Large intestine (tissue), 12 donors: ENCODE measurements at places on chromosomes 7 and 10. TPM values are rescaled to one million over a fixed set of nuclear protein-coding genes. Genes with fewer than 3 reads are reported as not detected.
A peak's percentile ranks its signal among the peaks of the same experiment; 100 is the strongest.

- no peak for DNase-seq
- H3K27ac ChIP-seq: no peak overlapping the region
- H3K4me1 ChIP-seq: no peaks in the 10 kb centered on the region
- H3K36me3 ChIP-seq: no peaks in the 10 kb centered on the region
These were observed 62.5 kb downstream of the ZNF37A start for GRCh38 chr10:38156416-38157269.

The MLXIPL gene
- 195 TPM for polyA plus RNA-seq

GRCh38 chr7:13933536-13933935, 55.9 kb downstream of the ETV1 start:
- no peak overlapping the region for H3K27ac ChIP-seq
- no peak for DNase-seq
- H3K4me3 ChIP-seq: no peak overlapping the region
- H3K27me3 ChIP-seq: no peaks in the 10 kb centered on the region
- H3K36me3 ChIP-seq: peaks cover 3% of the 10 kb centered on the region
- no peaks in the 10 kb centered on the region for H3K4me1 ChIP-seq

The CRHR2 gene
- 0.31 TPM for polyA plus RNA-seq

DNA sequence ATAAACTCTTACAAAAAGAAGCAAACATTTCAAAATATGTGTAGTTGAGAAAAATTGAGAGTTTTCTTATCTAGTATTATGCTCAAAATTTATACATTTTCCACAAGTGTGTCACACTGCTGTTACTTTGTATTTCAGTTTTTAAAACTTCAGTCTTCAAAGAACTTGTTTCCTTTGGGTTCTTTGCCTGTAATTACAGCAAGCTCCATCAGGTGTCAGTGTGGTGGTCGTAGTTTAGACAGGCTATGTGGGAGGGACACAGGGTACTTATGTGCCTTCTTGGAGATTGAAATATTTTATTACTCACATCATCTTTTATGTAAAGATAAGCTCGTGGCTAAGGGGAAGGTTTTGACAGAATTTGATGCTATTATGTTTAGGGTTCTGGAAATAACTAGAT, 360.5 kb downstream of the FGFR2 start:
- peaks cover 14% of the 10 kb centered on the region for H3K4me1 ChIP-seq
- no peaks in the 10 kb centered on the region for H3K27me3 ChIP-seq
- no peaks in the 10 kb centered on the region for H3K36me3 ChIP-seq
- DNase-seq: no peak

DNA sequence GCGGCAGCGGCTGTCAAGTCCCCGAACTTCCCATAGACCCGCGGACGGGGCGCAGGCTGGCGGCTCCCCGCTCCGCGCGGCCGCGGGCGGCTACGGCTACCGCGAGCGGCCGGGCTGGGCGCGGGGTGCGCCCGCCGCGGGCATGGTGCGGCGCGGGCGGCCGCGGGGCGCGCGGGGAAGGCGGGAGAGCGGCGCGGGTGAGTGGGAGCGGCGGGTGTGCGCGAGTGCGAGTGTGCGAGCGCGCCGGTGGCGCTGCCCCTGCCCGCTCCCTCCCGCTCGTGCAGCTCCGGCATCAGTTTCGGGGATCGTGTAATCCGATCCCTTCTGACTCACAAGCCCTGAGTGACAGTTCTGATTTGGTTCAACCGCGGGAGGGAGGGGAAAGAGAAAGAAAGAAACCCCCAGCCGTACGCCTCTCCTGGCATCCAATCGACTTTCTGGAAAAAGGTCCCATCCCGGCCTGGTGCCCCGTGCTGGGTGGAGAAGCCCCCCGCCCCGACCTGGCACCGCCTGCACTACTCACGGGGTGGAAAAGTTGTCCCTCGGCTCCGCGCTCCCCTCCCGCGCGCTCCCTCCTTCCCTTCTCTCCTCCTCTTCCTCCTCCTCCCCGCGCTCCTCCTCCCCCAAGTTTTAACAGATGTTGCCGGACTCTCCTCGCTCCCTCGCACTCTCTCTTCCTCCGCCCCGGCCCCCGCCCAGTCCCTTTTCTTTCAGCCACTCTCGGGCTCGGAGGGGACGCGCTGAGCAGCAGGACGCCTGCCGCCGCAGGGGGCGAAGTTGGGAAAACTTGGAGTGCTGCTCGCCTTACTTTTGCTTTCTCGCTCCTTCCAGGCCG, at the start of gene GLI3:
Gene GLI3, minus strand, starts transcription at position 234 of the 835 bp plus-strand sequence. CDS start 13,956 bp downstream, outside the sequence.
- peak within 1 kb of the TSS; percentile 51 for H3K4me3 ChIP-seq
- DNase-seq: peak; percentile 76
- H3K27me3 ChIP-seq: peaks cover 65% of the 10 kb centered on the region
- H3K36me3 ChIP-seq: no peaks in the 10 kb centered on the region

DNA sequence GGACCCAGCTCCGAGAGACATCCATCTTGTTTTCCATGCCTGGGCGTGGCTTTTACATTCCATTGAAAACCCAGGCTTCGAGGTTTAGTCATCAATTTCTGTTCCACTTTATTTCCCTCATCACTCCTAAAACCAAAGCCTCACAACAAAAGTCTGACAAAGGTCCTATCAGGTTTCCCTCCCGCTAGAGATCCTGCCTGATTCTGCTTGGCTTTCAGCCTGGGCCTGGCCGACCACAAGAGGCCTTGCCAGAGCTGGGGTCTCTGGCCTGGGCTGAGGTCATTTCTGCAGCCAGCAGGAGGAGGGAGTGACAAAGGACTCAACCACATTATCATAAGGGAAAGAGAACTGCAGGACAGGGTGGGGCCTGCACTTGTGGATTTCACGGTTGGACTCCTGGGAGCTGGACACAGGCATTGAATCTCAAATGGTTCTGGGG, 167.0 kb downstream of the FANK1 start:
- no peak overlapping the region for H3K27ac ChIP-seq
- H3K4me3 ChIP-seq: no peak overlapping the region
- no peak for DNase-seq
- no peaks in the 10 kb centered on the region for H3K36me3 ChIP-seq
- no peaks in the 10 kb centered on the region for H3K4me1 ChIP-seq

The TSPAN13 gene
- 189 TPM for polyA plus RNA-seq

The PDK4 gene
- polyA plus RNA-seq: 13.6 TPM

The FRAT1 gene
- 5.6 TPM for polyA plus RNA-seq

DNA sequence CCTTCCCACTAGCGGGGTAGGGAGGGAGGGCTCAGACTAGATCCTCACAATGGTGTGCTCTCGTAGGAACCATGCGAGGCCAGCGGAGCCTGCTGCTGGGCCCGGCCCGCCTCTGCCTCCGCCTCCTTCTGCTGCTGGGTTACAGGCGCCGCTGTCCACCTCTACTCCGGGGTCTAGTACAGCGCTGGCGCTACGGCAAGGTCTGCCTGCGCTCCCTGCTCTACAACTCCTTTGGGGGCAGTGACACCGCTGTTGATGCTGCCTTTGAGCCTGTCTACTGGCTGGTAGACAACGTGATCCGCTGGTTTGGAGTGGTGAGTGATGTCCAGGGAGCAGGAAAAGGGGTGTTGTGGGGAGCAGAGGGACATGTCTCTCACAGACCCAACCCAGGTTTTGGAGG, 5.6 kb downstream of the ZDHHC16 start:
- H3K4me3 ChIP-seq: no peak overlapping the region
- no peaks in the 10 kb centered on the region for H3K27me3 ChIP-seq
- H3K4me1 ChIP-seq: peaks cover 8% of the 10 kb centered on the region

- no peak overlapping the region for H3K4me3 ChIP-seq
- no peak for DNase-seq
- peaks cover 43% of the 10 kb centered on the region for H3K4me1 ChIP-seq
- H3K27me3 ChIP-seq: no peaks in the 10 kb centered on the region
- H3K27ac ChIP-seq: no peak overlapping the region
These were observed 13.4 kb downstream of the TNS3 start for GRCh38 chr7:47568547-47568946.

GRCh38 chr7:98066934-98067507, 39.6 kb upstream of the LMTK2 start:
- no peaks in the 10 kb centered on the region for H3K27me3 ChIP-seq
- peak overlapping the region; percentile 82 for H3K27ac ChIP-seq
- no peak overlapping the region for H3K4me3 ChIP-seq
- peaks cover 3% of the 10 kb centered on the region for H3K4me1 ChIP-seq
- no peaks in the 10 kb centered on the region for H3K36me3 ChIP-seq

DNA sequence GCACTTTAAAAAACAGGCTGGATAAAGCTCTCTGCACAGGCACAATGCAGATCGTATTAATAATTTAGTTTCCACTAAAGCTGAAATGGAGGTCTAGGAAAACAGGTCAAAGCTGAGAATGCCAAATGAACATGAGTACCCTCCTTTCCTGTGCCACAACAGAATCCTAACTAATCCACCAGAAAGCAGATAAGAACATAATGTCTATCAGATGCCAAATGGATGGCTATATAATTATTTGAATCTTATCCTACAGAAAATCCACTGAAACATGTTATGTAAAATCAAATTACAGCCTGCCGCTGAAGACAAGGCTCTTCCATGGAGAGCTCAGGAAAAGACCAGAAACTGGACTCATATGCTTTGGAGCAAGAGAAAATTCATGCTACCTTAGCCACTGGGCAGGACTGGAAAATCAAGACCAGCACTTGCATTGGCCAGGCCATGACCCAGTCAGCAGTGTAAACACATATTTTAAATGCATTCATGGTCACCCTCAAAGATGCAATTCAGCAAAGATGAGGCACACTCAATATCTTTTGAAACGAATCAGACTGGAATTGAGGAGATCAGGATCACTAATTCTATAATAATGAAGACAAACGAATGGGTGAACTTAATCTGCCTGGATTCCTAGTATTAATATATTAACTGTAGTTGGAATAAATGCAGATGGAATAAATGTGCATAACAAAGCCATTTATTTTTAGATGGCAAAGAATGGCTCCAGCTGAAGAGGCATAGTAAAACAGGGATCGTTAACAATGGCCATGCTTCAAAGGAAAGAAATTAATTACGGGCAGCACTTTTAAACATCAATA, 13.2 kb downstream of the ANK3 start:
- H3K27ac ChIP-seq: no peak overlapping the region
- H3K4me1 ChIP-seq: no peaks in the 10 kb centered on the region
- DNase-seq: no peak
- no peaks in the 10 kb centered on the region for H3K27me3 ChIP-seq

DNA sequence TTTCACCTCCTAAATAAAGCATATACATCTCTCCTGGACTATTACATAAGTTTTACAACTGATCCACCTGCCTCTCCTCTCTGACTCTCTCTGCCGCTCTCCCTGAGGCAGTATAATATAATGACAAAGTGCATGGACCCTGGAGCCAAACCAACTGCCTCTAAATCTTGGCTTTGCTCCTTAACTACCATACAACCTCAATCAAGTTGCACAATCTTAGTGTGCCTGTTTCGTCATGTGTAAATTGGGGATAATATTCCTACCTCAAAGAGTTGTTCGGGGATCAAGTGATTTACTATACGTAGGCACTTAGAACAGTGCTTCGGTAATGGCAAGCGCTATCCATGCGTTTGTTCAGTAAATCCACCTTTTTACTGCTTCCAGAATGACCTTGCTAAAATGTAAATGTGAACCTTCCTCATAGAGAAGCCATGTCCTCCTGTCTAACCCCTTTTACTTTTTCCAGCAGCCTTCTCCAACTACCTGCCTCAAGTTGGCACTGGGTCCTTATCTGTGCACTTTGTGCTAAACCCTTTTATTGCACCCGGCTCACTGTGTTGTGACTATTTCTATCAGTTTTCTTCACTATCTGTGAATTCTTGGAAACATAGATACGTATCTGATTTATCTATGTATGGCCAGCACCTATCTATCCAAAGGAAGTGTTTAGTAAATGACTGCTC, 30.6 kb upstream of the DLD start:
- no peaks in the 10 kb centered on the region for H3K36me3 ChIP-seq
- H3K4me3 ChIP-seq: no peak overlapping the region
- peak overlapping the region; percentile 63 for H3K27ac ChIP-seq
- peaks cover 37% of the 10 kb centered on the region for H3K4me1 ChIP-seq

The ADAP1 gene
- 62.0 TPM for polyA plus RNA-seq

The OIT3 gene
- 9.9 TPM for polyA plus RNA-seq

DNA sequence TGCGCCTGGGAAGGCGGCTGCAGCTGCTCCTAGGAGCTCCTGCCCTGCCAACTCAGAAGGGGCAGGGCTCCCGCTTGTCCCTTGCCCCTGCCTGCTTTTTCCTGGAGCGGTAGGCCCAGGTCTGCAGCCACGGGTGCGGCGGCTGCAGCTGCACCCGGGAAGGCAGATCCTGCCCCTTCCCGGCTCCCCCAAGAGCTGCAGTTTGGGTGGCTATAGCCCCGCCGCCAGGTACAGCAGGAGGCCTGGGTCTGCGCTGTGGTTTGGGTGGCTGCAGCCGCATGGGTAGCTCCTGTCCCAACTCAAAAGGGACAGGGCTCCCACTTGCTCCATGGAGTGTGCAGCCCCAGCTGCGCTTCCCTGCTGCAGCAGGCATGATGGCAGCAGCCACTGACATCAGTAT, 6.5 kb upstream of the AUTS2 start:
- H3K36me3 ChIP-seq: no peaks in the 10 kb centered on the region
- no peak overlapping the region for H3K4me3 ChIP-seq
- H3K4me1 ChIP-seq: no peaks in the 10 kb centered on the region
- no peak for DNase-seq
- no peak overlapping the region for H3K27ac ChIP-seq
